ENCODE measurements at places on chromosomes 3 and 15.

DNA sequence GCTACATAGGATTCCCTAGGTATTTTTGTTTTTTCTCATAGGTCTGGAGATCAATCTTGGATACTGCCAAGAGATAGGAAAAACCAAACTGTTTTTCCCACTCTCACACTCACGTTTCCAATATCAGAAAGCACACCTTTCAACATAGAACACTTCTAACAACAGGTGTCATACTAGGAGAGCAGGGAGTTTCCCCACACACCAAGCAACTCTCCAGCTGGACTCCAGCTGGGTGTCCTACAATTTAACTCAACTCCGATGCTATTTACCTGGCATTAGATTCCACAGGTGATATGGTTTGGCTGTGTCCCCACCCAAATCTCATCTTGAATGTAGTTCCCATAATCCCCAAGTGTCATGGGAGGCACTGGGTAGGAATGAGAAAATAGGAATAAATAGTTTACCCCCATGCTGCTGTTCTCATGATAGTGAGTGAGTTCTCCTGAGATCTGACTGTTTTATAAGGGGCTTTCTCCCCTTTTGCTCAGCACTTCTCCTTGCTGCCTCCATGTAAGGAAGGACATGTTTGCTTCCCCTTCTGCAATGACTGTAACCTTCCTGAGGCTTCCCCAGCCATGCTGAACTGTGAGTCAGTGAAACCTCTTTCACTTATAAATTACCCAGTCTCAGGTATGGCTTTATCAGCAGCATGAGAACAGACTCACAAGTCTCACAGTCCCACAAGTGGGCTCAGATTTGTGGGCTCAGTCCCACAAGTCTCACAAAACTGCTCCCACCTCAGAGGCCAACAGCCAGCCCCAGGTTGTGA lies 354.5 kb upstream of the THBS1 start:
- DNase-seq: no peak

- no peak for DNase-seq
These were observed 36.0 kb upstream of the EOMES start for GRCh38 chr3:27758083-27758482.

DNA sequence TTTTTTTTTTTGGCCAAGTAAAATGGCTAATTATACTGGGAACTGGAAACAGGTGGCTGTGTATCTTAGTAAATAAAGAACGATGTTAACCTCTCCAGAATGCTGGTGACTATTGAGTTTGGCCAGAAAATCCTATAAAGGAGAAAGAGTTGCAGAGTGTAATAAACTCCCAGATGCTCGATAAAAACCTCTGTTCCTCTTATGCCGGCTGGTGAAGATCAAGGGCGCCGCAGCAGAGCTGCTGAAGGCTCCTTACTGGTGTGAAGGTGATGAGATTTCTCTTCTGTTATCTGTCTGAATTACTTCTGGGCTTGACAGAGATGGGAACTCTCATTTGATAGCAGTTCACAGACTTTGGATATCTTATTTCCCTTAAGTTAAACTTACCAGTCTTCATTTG lies 104.6 kb downstream of the PTPRG start:
- DNase-seq: no peak

DNA sequence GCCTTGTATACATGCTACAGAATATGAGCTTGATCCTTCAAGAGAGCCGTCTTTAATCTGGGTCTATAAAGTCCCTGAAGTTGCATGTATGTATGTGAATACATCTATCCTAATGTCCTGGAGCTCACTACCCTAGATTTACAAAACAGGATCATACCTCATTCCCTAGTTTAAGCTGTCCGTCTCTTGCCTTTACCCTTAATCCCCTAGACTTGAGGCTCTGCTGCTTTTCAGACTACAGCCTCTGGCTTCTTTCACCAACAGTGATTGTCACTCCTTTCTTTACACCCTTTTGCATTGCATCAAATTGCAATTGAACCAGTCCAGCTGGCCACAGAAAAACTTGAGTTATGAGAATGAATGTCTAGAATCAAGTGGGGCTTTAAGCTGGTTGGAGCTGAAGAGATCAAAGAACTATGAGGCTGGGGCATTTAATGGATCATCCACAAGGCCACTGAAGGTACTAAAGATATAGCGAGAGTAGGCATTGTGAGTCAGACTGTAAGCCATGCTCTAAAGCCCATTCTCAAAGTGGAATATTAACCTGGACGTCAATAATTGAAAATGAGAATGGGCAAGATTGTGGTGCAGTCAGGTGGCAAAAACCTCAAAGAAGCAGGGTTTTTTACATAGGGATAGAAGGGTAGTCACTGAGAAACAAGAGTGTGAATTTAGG lies 12.3 kb upstream of the PLD1 start:
- DNase-seq: no peak

DNA sequence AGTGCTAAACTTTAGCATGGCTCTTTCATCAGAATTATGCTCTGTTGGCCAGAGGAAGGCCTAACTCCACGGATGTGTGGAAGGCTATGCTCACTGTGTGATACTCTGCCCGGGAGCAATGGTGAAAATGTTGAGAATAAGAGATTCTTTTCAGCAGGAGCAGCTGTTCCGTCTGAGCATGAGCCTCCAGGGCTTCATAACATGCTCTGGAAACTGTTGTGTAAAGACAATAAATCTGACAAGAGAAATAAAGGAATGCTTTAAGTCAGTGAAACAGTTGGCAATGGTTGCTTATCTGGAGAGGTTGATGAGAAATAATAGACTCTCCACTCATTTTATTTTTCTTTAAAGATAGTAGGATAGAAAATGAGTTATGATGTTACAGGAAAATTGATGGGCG lies 269.8 kb downstream of the DIPK2A start:
- DNase-seq: no peak

DNA sequence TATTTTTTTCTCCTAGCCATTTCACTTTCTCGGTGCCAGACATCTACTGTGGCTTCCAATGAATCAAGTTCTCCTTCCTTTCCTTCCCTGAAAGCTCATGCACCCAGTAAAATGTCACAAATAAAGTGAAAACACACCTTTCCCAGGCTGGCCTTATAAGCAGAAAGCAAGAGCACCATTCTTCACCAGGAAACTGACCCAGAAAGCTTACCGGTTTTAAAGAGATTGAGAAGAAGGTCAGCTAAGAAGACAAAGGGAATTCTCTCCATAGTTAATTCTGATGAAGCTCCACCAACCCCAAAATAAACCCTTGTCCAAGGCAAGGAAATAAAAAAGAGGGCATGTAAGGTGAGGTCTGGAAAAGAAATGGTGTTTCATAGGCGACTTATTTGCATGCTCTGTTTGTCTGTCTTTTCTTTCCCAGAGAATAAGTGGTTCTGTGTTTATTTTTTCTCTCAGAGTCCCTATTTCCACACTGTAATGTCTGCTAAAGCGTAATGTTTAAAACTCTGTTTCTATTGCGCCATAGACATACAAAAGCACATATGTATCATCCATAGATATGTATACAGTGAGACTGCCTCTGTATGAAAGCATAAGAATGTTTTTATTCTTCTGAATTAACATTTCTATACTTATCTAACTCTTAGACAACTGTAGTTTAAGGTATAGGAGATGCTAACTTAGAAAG lies 2.8 kb downstream of the LSAMP start:
- DNase-seq: no peak

- no peak for DNase-seq
These were observed 345.6 kb downstream of the NLGN1 start for GRCh38 chr3:173743111-173743510.

GRCh38 chr15:85114886-85115285 lies 133.2 kb downstream of the PDE8A start:
- DNase-seq: no peak

DNA sequence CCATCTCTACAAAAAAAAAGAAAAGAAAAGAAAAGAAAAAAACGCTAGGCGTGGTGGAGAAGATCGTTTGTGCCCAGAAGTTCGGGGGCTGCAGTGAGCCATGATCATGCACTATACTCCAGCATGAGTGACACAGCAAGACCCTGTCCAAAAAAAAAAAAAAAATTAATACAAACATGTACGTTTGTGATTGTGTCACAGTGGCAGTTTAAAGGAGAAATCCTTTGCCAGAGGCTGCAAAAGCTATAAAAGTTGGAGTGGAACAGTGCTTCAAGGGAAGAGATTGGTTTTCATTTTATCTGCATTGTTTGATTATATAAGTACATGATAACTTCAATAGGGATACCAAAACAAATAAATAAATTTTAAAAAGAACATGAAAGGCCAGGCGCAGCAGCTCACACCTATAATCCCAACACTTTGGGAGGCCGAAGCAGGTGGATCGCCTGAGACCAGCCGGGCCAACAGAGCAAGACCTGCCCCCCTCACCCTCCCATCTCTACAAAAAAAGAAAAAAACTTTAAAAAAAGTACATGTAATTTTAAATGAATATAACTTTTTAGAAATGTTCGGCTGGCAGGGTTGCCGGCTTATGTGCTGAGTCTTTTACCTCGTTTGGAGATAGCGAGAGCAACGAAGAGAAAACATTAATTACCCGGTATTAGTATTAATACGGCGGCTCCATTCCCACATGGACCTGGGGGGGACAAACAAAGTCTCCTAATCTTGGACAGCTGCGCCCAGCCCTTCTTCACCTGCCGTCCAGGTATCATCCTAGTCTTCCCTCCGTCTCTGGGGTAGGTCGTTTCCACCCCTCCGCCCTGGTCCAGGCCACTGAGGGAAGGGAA lies 573 bp upstream of the DIS3L start:
- no peak for DNase-seq

DNA sequence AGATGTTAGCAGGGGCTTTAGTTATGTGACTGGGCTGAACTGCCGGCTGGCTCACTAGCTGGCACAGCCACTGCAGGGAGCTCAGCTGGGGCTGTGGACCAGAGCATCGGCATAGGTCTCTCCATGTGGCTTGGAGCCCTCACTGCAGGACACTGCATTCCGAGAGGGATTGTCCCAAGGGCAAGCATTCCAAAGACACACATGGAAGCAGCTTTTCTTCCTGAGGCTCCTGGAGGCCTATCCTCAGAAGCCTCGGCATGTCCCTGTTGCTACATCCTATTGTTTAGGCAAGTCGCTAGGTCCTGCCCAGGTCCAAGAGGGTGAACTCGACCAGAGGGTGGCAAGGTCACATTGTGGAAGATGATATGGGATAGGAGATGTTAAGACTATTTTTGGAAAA lies 209.8 kb downstream of the PLCL2 start:
- DNase-seq: no peak

GRCh38 chr15:40325188-40325587 lies 1.7 kb downstream of the INAFM2 start:
- no peak for DNase-seq

GRCh38 chr3:16520970-16521881 lies 7.7 kb upstream of the RFTN1 start:
- no peak for DNase-seq

DNA sequence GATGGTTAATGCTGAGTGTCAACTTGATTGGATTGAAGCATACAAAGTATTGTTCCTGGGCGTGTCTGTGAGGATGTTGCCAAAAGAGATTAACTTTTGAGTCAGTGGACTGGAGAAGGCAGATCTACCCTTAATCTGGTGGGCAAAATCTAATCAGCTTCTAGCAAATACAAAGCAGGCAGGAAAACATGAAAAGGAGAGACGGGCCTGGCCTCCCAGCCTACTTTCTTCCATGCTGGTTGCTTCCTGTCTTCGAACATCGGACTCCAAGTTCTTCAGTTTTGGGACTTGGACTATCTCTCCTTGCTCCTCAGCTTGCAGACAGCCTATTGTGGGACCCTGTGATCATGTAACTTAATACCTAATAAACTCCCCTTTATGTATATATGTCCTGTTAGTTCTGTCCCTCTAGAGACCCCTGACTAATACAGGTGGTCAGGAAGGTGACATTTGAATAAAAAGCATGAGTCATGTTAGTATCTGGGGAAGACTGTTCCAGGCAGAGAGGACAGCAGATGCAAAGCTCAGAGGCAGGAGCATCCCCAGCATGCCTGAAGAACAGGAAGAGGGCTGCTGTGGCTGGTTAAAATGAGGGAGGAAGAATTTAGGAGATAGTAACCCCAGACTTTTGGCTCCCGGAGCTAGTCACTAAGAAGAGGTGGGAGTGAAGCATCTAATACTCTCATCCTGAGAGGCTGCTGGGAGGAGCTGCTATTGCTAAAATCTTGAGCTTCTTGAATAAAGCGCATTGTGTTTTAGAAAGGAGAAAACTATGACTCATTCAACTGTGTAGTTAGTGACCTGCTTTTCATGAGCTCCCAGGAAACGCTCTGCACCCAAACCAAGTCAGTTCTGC lies 207.4 kb upstream of the HES1 start:
- DNase-seq: no peak

GRCh38 chr15:44780608-44781007 lies 44.3 kb downstream of the TRIM69 start:
- DNase-seq: no peak

- DNase-seq: peak; percentile 72
These were observed 145.1 kb downstream of the VGLL4 start for GRCh38 chr3:11498646-11499045.

All from NCI-H1694 treated with DMSO at 0.1 percent for 48 hours (cell line).